A549 (cell line): ENCODE measurements at places on chromosomes 12 and 14.

DNA sequence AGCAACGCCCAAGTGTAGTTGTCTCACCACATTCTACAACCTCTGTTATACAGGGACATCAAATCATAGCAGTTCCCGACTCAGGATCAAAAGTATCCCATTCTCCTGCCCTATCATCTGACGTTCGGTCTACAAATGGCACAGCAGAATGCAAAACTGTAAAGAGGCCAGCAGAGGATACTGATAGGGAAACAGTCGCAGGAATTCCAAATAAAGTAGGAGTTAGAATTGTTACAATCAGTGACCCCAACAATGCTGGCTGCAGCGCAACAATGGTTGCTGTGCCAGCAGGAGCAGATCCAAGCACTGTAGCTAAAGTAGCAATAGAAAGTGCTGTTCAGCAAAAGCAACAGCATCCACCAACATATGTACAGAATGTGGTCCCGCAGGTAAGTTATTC lies 123.0 kb downstream of the ARID2 start:
- no peak for DNase-seq

- no peak for DNase-seq
These were observed 7.5 kb upstream of the FOXG1 start for GRCh38 chr14:28758885-28759652.

DNA sequence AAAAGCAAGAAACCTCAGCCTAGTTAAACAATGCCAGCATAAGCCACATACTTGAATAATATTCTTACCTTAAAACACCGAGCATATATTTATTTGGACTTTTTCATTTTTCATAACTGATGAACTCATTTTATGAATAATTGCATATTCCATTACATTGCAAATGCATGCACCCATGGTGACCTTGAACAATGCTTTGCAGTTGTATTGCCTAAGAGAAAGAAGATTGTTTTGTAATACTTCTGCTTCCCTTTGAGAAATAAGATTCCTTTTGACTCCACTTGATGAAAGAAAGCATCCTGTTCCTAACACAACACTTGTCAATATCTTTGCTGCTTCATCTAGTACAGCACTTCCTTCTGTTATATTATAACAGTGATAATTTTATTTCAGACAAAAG lies 1182.2 kb downstream of the FLRT2 start:
- DNase-seq: no peak

- DNase-seq: no peak
These were observed 135.6 kb upstream of the MAX start for GRCh38 chr14:65237941-65238340.

DNA sequence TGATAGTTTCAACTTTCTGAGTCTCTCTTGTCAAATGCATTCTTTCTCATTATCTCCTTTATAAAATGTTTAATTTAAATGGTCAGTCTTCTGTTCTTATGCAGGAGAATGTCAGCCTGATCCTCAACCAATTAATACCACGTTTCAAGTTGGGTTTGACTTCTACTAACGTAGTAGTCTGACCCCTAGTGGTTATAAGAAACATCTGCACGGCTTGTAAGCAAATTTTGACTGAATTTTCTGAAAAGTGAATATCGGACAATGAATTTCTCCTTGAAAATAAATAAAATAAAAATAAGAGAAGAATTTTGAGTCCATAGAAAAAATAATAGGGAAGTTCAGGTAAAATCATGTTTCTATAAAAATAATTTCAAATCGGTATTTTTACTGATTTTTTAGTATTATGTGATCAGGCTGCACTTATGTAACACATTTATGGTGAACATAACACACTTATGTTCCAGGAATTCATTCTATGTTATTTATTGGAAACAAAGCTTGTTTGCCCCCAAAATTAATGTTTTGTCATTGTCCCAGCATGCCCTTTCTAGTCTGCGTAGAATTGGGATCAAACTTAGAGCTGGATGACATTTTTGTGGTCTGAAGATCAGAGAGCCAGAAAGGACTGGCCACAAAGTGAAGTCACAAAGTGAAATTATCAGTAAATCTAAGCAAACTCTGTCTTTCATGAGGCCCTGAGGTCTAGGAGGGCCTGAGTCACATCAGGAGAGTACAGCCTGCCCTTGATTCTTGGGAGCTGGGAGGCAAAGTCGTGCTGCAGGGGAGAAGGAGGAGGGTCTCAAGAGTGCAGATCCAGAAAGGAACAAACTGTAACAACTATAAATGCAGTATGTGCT lies 101.2 kb upstream of the STXBP6 start:
- peak; percentile 54 for DNase-seq

DNA sequence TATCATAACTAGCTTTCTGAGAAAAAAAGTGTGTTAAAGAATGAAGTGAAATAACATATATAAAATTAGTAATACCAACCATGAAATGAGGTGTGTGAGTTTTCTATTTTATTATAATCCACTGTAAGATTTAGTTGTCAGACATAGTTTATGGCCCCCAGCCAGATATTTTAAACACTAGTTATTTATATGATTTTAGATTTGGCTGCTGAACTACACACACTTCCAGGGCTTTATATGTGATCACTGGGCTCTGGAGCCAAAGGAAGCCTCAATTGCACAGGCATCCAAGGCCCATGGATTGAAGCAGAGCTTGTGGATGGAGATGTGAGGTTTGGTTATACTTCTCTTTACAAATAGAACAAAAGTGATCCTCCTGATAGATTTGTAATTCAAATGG lies 48.7 kb upstream of the CNTN1 start:
- DNase-seq: no peak
